ENCODE measurements at places on chromosomes 12 and 14.
A peak's percentile ranks its signal among the peaks of the same experiment; 100 is the strongest.

GRCh38 chr12:68157380-68157779 is 2.2 kb downstream of the IFNG start:
- peak; percentile 51 for DNase-seq

DNA sequence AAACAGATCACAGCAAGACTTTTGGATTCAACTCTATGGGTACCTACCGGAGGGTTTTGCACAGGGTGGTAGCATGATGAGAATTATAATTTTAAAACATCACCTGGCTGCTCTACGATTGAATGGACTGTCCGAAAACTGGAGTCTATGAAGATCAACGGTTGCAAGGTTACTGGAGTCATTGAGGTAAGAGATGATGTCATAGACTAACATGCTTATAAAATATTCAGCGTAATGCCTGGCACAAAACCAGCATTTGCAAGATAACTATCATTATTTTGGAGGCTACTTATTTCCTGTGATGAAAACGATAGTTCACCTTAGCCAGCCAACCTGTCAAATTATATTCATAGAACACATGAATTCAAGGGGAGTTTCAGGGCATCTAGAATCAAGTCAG is 580.6 kb upstream of the TBX3 start:
- DNase-seq: no peak

DNA sequence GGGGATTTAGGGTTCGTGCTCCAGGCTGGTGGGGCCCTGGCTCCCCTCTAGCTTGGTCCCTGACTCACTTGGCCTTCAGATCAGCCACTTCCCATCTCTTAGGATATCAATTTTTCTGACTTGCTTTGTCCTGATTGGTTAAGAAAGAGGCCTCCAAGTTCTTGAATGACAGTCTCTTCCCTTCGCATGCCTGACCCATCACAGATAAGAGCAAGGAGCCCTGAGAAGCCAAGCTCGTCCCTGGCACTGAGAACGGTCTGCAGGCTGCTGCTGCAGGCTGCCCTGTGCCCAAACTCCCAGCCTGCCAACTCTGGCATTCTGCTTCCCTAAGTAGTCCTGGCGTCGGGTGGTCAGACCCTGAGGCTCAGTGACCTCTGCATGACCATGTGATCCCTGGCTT is 794 bp upstream of the LRTM2 start:
- no peak for DNase-seq

DNA sequence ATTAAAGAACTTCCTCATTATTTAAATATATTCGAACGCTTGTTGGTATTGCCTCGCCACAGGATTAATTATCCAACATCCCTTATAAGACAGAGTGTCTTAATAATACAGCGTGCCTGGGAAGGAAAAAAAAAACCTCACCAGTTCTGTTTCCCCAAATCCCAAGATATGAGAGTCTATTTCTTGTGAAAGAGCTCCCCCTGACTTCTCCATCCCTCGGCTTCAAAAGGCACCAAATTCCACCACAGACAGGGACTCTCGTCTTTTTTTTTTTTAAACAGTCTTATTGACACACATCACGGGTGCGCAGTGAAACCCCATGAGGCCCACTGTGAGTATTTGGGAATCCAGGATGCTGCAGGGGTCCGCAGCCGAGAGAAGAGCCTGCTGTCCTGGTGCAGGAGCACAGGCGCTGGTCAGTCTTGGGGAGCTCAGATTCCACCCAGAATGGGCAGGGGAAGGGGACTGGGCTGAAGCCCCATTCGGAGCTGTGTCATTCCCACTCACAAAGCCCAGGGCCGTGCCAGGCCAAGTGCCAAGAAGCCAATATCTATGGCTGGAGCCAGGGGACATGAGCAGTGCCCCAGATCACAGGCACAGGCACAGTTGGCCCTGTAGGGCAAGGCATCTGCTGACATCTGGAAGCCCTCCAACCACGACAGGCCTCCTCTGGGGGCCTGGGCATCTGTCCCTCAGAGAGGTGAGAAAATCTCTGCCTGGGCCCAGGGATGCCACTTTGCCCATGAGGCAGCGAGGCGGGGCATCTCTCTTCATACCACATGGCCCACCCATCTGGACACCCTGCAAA is 71.9 kb downstream of the BCL11B start:
- DNase-seq: no peak

GRCh38 chr12:47808574-47809365 is 10.9 kb downstream of the HDAC7 start:
- no peak for DNase-seq

- DNase-seq: no peak
These were observed 132.7 kb upstream of the DDHD1 start for GRCh38 chr14:53285821-53286220.

Data from CD8-positive, alpha-beta memory T cell (primary cell).